Left hindlimb (tissue), 1 donor: ENCODE measurements at places on chromosomes 7 and 10.

- no peak for DNase-seq
Observed at GRCh38 chr7:94781236-94781635, 125.3 kb upstream of the SGCE start.

DNA sequence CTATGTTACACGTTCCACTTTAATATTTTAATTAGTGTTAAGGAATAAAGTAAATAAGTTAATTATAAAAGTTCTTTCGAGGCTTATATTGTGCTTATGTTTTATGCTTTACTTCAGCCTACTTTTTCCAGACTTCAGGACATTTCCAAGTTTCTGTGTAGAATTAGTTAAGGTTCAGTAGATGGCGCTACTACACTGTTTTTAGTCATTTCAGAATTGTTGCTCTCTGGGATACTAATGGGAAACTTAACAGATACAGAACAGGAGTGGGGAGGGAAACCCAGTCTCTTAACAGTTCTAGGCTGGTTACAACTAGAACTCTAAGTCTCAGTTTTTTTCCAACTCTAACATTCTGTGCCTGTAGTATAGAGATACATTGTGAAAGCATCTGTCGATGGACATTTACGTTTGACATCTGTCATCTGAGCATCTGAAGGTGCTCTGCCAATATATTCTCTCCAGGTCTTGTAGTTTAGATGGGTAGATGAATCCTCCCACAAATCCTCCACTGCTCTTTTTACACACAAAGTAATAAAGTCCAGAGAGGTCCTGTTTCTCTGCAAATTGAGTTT lies 56.8 kb upstream of the FAM171A1 start:
- DNase-seq: no peak

DNA sequence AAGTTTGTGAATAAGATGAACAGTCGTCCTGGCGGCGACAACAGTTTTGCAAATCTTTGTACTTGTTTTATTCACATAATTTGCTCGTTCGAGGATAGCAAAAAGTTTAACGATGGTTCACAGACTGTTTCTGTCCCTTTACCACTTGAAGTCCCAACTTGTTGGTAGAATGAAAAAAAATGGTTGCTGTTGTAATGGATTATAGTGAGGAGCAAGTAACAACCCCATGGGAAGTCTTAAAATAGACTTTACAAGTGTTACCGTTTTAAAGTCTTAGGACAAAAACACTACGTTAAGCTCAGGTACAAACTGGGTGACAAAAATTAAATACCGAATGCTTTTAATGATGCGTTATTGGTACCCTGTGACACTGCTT lies 589 bp downstream of the LSM8 start:
- DNase-seq: no peak

DNA sequence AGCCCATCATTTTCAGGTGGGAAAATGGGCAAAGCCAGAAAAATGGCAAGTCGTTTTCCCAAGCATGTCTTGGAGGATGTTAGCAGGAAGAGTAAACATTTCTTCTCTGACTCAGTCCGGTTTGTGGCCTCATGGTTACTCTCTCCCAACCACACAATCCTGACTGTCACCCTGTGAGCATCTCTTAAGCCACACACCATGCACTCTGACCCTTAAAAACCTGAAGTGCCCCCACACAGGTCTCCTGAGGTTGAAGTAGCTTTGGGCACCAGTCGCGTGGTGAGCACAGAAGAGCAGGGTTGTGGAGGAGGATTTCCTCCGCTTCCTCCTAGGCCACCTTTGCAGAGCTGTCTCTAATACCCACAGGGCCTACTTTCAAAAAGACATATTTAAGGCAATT lies 387.3 kb upstream of the NPVF start:
- DNase-seq: no peak

- DNase-seq: no peak
Observed at GRCh38 chr7:31828520-31828919, 141.5 kb downstream of the PPP1R17 start.

GRCh38 chr7:32070406-32071360 lies at the start of gene PDE1C:
Gene PDE1C, minus strand, starts transcription at chr7:32070407.
- peak; percentile 51 for DNase-seq

DNA sequence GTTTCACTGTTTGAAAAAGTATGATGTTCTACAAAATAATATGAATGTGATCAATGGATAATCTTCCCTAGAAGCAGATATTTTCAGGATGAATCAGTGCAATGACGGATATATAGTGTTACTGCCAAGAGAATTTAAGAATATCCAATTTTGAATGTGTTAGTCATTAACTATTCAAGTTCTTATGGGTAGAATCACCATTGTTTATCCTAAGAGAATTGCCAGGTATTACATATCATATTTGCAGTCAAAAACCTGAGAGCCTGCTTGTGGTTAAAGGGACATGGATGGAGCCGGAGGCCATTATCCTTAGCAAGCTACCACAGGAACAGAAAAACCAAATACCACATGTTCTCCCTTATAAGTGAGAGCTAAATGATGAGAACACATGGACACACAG lies 26.9 kb downstream of the AHR start:
- DNase-seq: no peak

GRCh38 chr10:31347705-31348104 lies 28.7 kb downstream of the ZEB1 start:
- no peak for DNase-seq

GRCh38 chr7:126570845-126571244 lies 681.9 kb downstream of the GRM8 start:
- DNase-seq: no peak

GRCh38 chr7:108321359-108321758 lies 134.9 kb downstream of the NRCAM start:
- DNase-seq: no peak
